A549 treated with DMSO at 1 μM for 4 hours (cell line): ENCODE measurements at places on chromosomes 7 and 10. TPM values are rescaled to one million over a fixed set of nuclear protein-coding genes. Genes with fewer than 3 reads are reported as not detected.

The NCF1 gene
- 0.14 TPM in 1 of 5 replicates, not detected in the others for total RNA-seq

The LRRD1 gene
- total RNA-seq = not detected in 5 replicates

The PLEKHS1 gene
- total RNA-seq = 0.05 to 0.19 TPM (median 0.08 TPM) in 4 of 5 replicates, not detected in the other

The TPST1 gene
- 7.3 to 11.0 TPM (median 10.1 TPM) in 5 replicates for total RNA-seq

The CYP51A1 gene
- 44.8 to 55.8 TPM (median 49.9 TPM) in 5 replicates for total RNA-seq

The BLNK gene
- not detected in 5 replicates for total RNA-seq

The LDB1 gene
- 32.9 to 44.4 TPM (median 40.0 TPM) in 5 replicates for total RNA-seq
